ENCODE measurements at places on chromosomes 7 and 10. TPM values are rescaled to one million over a fixed set of nuclear protein-coding genes. Genes with fewer than 3 reads are reported as not detected.

The GPRIN2 gene
- total RNA-seq, result under 0.01 TPM

The GRID1 gene
- total RNA-seq, result 0.09 TPM

The TMEM176B gene
- 3.8 TPM for total RNA-seq

The ACBD7 gene
- total RNA-seq, result 0.43 TPM

The ABCB4 gene
- 3.4 TPM for total RNA-seq
